D721Med (cell line): ENCODE measurements at places on chromosomes 6 and 20.

DNA sequence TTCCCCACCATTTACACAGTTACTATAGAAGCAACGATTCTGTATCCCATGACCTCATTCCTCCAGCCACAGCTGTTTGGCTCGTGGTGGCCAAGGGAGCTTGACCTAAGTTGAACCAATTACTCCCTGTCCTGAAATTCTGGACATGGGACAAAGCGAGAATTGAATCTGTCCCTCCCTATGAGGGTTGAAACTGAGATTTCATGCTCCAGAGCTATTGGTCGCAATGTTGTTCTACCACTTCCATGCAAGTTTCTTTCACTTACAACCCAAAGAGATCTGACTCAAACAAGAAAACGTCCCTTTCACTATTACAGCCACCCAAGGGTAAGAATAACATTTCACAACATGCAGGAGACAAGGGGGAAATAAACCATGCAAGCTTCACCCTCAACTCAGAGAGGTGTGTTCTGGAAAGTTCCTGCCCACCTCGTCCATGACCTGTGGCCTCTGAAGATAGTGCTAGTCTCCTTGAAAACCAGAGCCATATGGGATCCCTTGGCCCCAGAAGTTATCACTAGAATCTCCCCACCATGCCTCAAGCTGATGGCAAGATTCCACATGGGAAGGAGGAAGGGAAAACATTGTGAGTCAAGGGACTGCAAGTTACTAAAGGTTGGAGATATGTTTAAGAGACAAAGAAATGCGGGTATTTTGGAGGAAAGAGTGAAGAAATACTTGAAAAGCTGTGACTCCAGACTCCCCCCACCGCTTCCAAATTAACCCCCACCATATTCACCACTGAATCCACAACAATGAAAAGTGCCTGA is 74.5 kb upstream of the SRSF6 start:
- DNase-seq = no peak

GRCh38 chr6:92827104-92827503 is 592.3 kb downstream of the EPHA7 start:
- DNase-seq = no peak

GRCh38 chr6:7050872-7051779 is 56.6 kb upstream of the RREB1 start:
- no peak for DNase-seq

GRCh38 chr6:92469186-92469828 is 950.1 kb downstream of the EPHA7 start:
- DNase-seq = no peak

- no peak for DNase-seq
Observed at GRCh38 chr6:117992856-117993255, 85.8 kb downstream of the SLC35F1 start.

DNA sequence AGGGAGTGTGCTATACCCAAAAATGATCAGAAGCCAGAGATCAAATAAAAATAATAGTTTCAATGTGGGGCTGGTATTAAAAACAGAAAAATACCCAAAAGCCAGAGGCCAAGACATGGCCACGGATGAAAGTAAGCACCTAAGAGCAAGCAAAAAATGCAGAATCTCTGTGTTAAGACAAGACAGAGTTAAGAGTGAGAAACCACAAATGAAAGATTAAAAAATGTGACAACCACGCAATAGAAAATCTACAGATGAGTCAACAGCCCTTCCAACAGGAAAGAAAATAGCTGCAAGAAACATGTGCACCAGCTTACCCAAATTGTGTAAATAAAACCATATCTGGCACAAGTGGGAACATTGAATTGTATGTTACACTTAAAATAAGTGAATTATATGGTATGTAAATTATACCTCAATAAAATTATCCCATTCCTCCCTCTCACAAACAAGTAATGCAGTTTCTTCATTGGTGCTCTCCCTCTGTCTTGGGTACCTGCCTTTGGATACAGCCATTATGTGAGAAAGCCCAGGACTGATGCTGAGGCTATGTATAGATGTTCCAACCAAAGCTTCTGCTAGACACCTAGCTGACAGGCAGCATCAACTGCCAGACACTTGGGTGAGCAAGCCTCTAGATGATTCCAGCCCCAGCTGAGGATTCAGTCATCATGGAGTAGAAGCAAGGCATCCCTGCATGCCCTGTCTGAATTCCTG is 55.3 kb upstream of the UFL1 start:
- no peak for DNase-seq

DNA sequence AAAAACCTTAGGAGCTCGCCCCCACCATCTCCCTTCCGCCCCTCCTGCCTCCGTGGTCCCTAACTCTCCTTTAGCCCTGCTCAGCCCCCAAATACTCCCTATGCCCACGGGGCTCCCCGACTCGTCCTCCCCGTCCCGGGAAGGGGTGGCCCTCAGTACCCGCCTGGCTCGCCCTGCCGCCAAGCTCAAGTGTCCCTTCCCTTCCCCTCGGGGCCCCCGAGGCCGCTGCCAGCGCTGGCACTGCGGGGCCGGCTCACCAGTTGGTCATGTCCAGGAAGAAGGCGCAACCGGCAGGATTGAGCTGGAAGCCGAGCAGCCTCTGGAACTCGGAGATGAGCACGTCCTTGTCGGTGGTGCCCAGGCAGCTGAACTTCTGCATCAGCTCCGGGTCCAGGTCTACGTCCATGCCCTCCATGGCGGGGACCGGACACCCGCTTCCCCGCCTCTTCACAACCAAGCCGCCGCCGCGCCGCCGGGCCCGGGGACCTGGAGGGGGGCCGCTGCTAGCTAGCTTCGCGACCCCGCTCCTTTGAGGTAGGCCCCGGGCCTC is 303 bp downstream of the ILRUN start:
- DNase-seq = no peak

GRCh38 chr6:19107468-19107867 is 720.3 kb downstream of the RNF144B start:
- no peak for DNase-seq

GRCh38 chr6:118896339-118897136 is 2.6 kb downstream of the ASF1A start:
- no peak for DNase-seq

DNA sequence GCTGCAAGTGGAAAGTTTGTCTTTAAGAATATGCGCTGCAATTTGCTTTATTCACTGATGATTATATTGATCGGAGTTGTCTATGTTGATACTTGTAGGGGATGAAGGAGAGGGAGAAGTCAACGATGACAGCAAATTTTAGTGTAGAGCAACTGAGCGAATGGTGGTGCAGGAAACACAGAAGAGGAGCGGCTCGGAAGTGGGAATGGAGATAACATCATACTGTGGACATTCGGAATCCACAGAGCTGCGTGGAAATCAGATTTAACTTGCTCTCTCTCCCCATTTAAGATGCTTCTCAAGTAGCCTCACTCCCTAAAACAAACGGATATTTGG is 722 bp upstream of the TMEM14B start:
- DNase-seq = no peak

GRCh38 chr20:2763186-2763585 is 37.2 kb downstream of the CPXM1 start:
- DNase-seq = no peak

- DNase-seq = no peak
Observed at GRCh38 chr6:125094563-125094962, 59.0 kb upstream of the TPD52L1 start.
